NCI-H460 (cell line): ENCODE measurements at places on chromosomes 12 and 14. TPM values are rescaled to one million over a fixed set of nuclear protein-coding genes. Genes with fewer than 3 reads are reported as not detected.

DNA sequence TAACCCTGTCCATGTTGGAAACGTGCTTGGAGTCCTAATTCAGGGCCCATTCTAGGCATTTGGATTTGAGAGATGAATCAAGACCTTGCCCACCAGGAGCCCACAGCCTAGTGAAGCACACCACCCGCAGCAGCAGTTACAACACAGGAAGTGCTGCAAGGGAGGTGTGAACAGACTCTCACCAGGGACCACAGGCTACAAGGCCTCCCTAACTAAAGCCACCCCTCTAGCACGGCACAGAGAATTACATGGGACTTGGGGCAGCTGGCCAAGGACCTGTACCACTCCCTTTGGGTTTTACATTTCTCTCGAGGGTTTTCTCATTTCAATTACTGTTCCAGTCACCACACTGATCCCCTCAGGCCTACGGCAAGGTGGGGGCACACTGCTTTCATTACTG, 49.5 kb upstream of the FOXN3 start:
- DNase-seq = no peak

Gene RAPGEF3
- 7.6 and 10.8 TPM in 2 replicates for total RNA-seq

Gene SYCP3
- total RNA-seq = 0.14 TPM in 1 of 2 replicates, not detected in the other

Gene FAIM2
- total RNA-seq = 0.06 and 0.45 TPM in 2 replicates

Gene GYS2
- not detected in 2 replicates for total RNA-seq

Gene TAS2R20
- total RNA-seq = 0.84 and 1.8 TPM in 2 replicates
